Activated CD4-positive, alpha-beta T cell treated with anti-CD3 and anti-CD28 coated beads for 4 hours (primary cell): ENCODE measurements at places on chromosomes 6 and 20.

- no peak for DNase-seq
Observed at GRCh38 chr6:89597988-89598387, 40.6 kb downstream of the LYRM2 start.

- DNase-seq = no peak
Observed at GRCh38 chr6:7731294-7731693, 5.4 kb downstream of the BMP6 start.

DNA sequence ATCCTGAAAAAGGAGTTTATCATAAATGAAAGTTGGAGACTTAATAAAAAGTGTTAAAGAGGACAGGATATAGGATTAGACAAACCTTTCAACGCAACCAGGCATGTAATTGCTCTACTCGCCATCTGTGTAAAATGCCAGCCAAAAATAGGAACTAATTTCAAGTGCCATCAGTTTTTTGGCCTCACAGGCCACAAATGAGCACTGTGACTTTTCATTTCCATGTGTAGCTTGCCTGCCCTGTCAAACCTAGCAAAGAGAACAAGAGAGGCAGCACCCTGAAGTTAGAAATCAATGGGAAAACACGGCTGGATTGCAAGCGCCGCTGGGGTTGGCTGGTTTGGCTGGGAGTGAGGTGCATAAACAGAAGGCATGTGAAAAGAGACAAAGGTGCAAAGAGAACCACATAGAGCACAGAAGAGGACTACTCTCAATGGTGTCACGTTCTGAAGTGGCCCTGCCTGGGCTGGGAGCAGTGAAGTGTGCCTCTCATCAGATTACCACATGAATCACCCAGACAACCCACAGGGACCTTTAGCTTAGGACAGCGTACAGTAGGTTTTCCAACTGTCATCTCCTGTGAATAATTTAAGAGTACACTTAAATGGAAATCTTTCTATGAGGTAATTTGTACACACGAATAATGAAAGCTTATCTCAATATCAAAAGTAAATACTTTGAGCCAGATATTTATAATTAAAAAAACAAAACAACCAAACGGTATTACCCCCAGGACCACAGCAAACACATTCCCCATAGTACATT lies 78.0 kb upstream of the NHSL1 start:
- DNase-seq = no peak

- no peak for DNase-seq
Observed at GRCh38 chr6:148221196-148221979, 121.2 kb upstream of the SASH1 start.

DNA sequence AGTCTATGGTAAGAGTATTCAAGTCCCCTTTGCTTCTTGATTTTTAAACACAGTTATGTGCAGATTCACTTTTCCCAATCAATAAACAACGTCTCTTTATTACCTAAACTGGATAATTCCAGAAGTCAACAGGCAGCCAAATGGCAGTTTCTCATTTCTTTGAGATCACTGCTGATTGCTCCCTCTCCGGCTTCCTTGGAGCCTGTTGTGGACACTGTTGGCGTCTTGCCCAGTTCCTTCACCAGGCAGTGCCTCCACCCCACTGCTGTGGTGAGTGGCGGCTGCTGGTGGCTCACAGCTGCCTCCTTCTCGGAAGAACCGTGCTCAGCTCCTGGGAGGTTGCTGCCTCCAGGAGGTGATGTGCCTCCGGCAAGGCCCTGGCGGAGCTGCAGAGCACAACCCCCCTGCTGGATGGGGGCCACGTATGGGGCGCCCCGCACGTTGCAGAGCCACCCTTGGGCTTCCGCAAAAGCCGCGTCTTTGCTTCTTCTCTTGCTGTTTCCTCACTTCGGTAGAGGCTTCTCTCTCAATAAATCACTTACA lies 105.1 kb upstream of the CNKSR3 start:
- DNase-seq = no peak

DNA sequence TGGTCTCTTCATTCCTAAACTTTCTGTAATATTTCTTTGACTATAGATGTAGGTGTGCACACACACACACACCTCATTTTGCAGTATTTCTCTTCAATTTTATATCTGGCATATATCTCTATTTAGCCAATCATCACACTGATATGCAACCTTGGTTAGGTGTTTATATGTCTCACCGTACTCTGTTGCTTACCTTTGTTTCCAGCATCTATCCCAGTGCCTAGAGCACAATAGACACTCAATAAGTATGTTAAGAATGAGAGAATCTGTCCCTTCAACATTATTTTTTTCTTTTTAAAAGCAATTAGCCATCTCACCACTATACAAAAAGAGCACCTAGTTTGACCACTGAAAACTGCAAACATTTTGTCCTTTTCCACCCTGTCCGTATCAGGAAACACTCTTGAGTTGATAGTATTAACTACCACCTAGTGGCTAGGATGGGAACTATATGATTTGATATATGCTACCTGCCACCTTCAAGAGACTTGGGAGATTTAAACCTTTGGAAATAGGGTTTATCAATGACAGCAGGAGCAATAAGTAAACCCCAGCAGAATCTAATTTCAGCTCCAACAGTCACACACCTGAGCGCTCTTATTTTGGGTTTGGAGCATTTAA lies 48.7 kb upstream of the RSPO3 start:
- DNase-seq = no peak

DNA sequence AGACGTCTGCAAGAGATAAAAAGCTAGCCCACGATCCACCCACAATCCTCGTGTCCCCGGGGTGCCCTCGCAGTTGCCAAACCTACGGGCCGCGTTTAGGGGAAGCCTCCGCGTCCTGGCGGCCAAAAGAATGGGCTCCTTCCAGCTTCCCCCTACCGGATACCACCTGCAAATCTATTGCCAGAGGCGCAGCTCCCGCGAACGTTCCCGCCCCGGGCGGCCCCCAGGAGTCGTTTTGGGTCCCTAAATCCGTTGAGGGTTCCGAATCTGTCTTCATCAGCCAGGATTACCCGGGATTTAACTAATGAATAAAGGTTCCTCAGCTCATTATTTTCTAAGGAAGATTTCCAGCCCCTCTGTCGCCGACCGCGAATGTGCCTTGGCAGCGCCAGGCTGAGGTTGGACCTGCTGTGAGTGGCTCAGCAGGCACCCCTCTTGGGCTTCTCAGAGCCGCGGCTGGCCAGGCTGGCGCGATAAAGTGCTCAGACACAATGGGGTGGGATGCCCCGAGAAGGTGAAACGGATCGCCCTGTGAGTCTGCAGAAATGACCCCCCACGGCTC lies 2.8 kb upstream of the VSX1 start:
- DNase-seq = no peak
